ENCODE measurements at places on chromosomes 1 and 21.
A peak's percentile ranks its signal among the peaks of the same experiment; 100 is the strongest.

- peak; percentile 49 for DNase-seq
Observed at GRCh38 chr1:17599954-17600300, 60.4 kb downstream of the ARHGEF10L start.

DNA sequence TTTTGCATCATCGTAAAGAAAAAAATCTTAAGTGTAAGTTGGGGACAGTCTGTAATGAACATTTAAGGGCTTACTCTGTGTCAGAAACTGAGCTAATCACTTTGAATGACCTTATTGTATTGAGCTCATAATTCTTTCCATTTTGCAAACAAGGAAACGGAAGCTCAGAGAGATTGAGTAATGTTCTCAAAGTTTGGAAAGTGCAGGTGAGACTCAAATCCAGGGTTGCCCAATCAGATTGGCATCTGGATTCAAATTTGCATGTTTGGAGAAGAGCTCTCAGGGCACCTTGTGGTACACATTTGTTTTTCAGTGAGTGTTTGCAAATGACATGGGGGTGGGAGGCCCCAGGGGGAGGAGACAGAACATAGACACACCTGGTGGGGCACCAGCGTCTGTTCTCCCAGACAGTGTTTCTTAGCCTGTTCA is 8.0 kb downstream of the ALPL start:
- no peak for DNase-seq

DNA sequence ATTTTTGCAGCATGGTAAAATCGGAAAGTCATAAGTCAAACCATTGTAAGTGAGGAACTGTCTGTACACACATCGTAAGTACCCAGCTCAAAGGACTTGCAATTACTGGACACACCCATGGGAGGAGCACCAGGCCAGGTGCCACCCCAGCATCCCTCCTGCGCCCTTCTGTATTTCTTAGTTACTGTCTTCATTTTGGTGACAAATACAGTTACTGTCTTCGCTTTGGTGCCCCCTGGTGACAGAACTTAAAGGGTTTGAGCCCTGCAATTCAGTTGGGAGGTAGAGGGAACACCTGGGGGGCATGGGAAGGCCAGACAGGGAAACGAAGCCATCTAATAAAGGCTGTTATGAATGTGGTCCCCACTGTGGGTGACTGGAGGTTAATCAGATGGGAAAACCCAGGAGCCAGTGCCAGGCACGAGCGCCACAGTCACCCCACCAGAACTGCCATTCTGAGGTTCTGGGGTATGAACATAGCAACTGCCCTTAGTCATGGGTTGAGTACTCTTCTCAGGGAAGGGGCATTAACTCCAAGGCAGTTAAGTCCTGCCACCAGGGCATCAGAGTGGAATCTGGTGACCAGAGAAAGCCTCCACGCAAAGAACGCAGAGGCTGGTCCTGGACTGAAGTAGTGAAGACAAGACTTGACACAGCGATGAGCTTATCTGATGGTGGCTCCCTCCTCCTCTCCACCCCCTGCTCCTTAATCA is 612.9 kb downstream of the PTPRU start:
- DNase-seq, result peak; percentile 73

GRCh38 chr1:199054694-199055093 is 415.9 kb downstream of the PTPRC start:
- DNase-seq, result no peak

- peak; percentile 91 for DNase-seq
Observed at GRCh38 chr1:201385299-201385891, 7.9 kb upstream of the TNNT2 start.

- no peak for DNase-seq
Observed at GRCh38 chr1:25631750-25632485, 15.3 kb downstream of the MAN1C1 start.

- DNase-seq, result no peak
Observed at GRCh38 chr1:94719926-94720793, 100.0 kb upstream of the SLC44A3 start.

DNA sequence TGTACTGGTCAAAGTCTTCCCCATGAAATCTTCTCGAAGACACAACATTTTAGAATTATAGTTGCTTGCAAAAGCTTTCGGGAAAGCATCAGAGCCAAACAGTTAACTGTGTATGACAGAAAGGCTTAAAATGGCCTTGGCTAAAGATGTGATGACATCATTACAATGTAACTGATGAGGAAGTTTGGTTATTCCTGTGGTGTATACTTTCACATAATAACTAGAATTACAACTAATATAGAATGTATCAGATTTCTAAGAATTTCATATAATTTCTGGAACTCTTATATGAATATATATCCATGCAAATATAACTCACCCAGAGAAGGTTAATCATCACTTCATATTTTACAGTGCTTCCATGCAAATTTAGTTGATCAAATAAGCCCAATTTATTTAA is 8.4 kb downstream of the TP73 start:
- no peak for DNase-seq

DNA sequence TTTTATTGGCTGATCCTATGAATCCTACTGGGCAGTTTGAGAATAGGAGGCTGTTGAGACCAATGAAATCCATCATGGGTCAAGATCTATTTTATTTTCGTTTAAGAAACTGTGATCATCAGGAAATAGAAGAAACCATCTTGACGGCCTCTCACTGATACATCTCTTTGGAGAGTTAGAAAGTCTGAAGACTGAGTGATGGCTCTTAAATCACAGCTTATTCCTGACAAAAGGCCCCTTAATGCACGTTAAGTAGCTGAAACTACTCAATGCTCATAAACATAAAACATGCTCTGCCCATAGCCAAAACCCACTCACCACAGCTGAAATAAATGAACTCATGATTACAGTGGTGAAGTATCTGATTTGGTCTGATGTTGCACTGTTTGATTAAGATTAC is 784.5 kb upstream of the NEGR1 start:
- no peak for DNase-seq

- DNase-seq, result no peak
Observed at GRCh38 chr1:102241431-102242338, 245.0 kb upstream of the OLFM3 start.

DNA sequence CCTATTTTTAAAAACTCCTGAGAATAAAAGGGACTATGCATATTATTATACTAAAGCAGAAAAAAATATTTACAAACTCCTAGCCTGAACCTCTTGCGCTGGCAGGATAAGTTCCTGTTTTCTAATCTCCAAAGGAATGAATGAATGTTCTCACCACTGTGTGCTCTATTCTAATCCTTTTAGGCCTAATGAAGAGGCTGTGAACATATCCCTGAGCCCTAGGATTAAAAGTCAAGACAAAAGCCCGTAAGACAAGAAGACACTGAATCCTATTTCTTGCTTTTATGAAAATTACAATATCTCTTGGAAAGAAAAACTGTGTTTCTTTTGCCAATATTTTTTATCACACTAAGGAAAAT is 317.5 kb downstream of the HHAT start:
- DNase-seq, result no peak

DNA sequence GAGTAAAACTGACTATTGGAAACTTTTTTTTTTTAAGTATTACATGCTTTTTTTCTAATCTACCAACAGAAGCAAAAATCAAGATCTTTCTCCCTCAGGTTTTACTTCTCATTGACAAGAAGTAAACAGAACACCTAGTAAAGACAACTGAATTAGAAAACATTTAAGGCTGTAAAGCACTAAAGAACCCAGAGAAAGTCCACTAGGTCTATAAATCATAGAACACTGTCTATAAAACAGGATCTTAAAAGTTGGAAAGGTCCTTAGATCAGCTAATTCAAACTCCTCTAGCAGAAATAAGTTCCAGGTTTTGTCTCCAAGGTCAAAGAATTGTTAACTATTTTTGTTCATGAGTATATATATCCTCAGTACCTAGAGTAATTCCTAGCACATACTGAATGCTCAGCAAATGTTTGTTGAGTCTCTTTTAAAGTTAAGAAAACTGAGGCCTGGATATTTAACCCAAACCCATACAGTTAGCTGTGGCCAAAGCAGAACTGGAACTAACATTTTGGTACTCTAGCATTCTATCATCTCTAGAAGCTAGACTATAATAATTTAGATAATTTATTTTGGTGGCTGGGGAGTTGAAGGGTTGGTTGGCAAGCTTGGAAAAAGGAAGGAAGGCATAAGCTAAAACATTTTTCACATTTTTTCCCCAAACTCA is 3.0 kb downstream of the EPS15 start:
- no peak for DNase-seq

DNA sequence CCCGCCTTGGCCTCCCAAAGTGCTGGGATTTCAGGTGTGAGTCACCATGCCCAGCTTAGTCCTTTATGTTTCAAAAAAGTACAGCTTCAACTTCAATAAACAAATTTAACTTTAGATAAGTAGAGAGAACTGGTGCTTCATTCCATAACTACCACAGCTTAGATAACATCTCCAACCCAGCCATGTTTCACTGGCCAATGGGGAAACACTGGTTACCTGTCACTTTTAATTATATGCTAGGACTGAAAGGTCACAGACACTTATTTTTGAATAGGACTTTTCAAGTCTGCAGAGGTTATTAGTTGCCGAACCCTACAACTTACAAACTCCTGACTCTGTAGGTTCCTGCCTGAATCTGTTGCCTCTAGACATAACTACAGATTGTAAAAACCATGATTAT is 56.5 kb upstream of the ST6GALNAC3 start:
- no peak for DNase-seq

GRCh38 chr1:151777317-151777716 is 13.0 kb downstream of the TDRKH start:
- no peak for DNase-seq

DNA sequence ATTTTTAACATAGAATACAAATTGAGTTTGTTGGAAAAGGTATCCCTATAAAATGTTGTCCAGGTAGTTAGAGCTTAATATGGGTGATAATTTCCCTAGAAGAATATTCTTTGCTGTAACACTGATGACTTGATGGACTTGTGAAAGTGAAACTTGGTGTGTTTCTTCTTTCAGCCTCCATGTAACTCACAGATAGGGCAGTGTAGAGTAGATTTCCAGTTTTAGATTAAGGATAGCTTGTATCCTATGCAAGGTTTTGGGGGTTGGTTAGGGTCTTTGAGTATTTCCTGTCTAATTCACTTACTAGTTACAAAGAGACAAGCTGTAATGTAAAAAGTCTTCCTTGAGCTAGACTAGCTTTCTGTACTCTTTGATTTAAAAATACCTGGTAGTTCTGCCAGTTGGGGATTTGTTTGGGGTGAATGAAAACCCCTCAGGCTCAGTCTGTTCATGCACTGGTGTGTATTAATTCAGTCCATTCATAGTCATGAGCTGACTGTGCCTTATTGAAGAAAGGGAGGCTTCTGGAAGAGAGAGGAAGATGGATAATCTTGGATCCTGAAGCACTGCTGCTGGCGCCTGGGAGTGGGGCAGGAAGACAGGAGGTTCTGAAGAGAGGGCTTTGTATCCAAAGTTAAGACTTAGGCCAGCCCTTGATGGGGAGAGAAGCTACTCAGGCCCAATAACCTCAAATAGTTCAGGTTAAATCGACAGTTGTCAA is 83.6 kb downstream of the CAMTA1 start:
- no peak for DNase-seq

DNA sequence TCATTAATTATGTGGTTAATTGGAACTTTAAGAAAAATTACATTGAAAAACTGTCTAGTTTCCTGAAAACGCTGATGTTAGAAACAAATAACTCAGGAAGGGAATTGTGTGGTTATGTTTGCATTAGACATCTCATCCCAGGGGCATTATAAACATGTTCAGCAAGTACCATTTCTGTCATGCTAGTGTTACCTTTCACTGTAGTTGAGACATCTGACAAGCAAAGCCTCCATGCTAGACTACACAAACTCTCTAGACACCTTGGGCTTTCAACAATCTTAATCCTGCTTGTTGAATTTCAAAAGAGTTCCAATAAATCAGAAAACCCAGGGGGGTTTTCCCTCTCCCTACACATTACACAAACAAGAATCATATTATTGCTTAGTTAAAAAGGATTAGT is 536.8 kb downstream of the KCNT2 start:
- no peak for DNase-seq

DNA sequence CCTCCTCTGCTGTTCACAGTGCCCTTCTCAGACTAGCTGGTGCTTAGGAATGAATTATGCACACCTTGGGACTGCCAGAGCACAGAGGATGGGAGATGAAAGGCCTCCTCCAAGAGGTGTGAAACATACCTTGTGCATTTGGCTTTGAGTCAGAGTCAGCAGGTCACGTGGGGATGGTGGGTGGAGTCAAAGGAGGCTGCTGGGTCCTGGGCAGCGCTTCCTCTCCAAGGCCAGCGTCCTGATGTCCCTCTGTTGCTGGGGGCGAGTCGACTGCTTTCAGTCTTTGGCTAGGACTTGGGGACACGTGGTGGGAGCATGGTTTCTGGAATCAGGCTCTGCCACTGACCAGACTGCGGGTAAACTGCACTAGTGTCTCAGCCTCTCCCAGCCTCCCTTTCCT is 91.2 kb downstream of the AJAP1 start:
- DNase-seq, result no peak

GRCh38 chr1:161139766-161140165 is 7.3 kb upstream of the DEDD start:
- no peak for DNase-seq

- DNase-seq, result no peak
Observed at GRCh38 chr21:39610703-39611102, 2.0 kb upstream of the B3GALT5 start.

GRCh38 chr1:42439940-42440339 is 15.9 kb downstream of the ZMYND12 start:
- no peak for DNase-seq

- no peak for DNase-seq
Observed at GRCh38 chr1:69743146-69743545, 175.4 kb downstream of the LRRC7 start.

GRCh38 chr1:94109478-94109877 is 11.5 kb downstream of the ABCA4 start:
- no peak for DNase-seq

GRCh38 chr1:210262897-210263272 is 30.3 kb downstream of the SERTAD4 start:
- no peak for DNase-seq

GRCh38 chr21:40680311-40680710 is 166.6 kb downstream of the DSCAM start:
- DNase-seq, result no peak

- no peak for DNase-seq
Observed at GRCh38 chr1:3277011-3277471, 177.4 kb upstream of the ARHGEF16 start.

- peak; percentile 38 for DNase-seq
Observed at GRCh38 chr1:175191659-175192058, 917 bp downstream of the KIAA0040 start.

DNA sequence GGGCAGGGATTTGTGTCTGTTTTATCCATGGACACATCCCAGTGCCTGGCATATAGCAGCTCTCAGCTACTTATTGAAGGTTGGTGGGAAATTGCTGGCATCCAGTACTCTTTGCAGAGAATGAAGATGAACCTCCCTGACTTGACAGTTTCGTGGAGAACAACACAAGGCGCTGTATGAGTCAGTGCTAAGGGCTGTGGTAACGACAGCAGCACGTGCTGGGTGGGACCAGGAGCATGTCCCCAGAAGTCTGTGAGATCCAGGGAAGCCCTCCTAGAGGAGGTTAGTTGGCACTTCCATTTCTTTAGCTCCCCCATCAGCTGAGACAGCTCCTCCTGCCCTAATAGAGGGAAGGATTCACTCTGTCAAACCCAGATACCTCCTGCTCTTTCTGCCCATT is 25.9 kb upstream of the IL19 start:
- DNase-seq, result no peak

- no peak for DNase-seq
Observed at GRCh38 chr1:218933513-218933912, 240.2 kb upstream of the LYPLAL1 start.
